ENCODE measurements at places on chromosomes 3 and 15.

DNA sequence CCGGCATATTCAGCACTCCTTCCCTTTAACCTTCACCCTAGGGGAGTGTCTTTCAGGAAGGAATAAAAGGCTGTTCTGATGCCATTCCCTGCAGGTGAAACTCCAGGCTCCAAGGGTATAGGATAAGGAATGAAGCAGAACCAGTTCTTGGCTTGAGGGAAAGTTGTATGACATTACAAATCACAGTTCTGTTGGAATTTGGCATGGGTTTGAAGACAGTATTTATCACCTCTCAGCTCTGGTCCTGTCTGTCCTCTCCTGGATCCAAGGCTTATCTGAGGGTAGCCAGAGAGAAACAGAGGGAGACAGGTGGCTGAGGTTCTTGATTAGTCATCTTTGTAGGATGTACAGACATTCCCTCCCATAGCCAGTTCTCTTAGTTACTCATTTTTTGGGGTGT is 37.1 kb downstream of the RAB11A start:
- no peak for DNase-seq

DNA sequence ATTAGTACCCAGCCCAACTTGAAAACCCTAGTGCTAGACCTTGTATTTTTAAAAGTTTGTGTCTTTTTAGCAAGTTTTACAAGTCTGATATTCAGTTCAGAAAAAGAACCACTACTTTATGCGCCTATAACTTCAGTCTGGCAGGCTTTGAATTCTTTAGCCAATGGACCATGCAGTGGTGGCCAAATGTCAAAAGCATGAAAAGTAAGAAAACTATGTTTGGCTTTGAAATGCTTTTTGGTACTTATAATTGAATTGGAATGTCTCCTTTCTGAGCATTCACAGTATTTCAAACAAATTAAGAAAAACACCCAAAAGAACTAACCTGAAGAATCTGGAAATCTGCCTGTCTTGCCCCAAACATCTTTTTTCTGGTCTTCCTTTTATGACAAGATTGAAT is 12.8 kb downstream of the WDR48 start:
- no peak for DNase-seq

GRCh38 chr15:82871832-82872484 is 62.5 kb downstream of the WHAMM start:
- DNase-seq: no peak

DNA sequence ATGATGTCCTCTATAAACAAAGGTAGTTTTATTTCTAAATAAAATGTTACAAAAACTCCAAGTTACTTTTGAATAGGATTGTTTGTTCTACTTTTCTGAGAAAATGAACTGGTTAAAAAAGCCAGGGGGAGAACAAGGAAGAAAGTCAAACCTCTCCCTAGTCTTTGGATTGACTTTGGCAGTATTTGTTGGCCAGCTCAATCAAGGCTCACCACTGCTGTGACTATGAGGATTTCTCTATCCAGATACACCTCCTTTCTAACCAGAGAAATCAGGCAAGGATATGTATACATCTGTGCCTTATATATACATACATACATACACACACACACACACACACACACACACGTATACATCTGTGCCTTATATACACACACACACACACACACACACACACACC is 107.8 kb downstream of the FEZF2 start:
- no peak for DNase-seq

DNA sequence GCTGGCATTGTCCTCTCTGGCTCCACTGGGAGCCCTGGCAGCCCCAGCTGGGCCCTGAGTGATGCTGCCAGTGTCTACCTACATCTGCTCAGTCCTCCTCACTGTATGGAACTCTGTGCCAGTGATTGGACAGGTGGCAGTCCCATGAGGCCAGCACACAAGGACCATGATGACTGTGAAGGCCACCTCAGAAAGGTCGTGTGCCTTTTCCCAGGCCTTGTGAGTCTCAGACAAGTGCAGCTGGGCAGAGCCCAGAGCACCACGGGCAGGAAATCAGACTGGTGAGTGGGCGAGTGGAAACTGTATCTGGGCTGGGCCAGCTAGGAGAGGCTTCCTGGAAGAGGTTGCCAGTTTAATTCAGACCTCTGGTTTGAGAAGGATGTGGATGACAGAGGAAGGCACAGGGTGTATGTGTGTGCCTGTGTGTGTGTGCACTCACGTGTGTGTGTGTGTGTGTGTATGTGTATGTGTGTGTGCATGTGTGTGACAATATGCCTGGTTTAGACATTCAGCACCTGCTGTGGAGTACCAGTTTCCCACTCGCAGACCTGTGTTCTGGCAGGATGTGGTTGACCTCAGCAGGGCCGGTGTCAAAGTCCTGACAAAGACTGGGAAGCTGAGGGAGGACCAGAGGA is 7.0 kb downstream of the MAPKAPK3 start:
- DNase-seq: no peak

- no peak for DNase-seq
Measured at GRCh38 chr3:64909757-64910467, 222.1 kb upstream of the ADAMTS9 start.

- DNase-seq: no peak
Measured at GRCh38 chr15:57647791-57648130, 56.1 kb downstream of the MYZAP start.

- DNase-seq: no peak
Measured at GRCh38 chr3:47803480-47804025, 615 bp downstream of the DHX30 start.

DNA sequence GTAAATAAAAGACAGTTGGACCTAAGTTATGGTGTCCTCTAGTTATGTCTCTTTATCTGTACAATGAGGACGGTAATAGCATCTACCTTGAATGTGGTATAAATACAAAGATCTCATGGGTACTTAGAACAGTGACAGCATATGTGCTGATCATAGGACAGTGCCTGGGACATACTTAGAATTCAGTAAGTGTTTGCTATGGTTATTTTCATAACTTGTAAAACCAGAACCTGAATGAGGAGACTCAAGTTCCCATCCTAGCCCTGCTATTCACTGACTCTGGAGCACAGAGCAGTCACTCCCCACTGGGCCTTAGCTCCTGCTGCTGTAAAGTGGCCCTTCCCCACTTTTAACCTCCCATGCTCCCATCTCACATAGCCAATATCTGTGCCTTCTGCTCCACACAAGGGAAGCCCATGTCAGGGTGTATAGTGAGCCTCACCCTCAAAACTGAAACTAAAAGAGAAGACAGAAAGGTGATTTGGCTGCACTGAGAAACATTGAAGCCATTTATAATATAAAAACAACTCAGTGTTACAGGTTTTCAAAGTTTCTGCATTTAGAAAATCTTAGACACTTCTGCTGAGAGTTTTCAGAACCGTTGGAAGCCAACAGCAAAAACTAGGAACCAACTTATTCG is 225.4 kb upstream of the UBE2E2 start:
- DNase-seq: no peak

DNA sequence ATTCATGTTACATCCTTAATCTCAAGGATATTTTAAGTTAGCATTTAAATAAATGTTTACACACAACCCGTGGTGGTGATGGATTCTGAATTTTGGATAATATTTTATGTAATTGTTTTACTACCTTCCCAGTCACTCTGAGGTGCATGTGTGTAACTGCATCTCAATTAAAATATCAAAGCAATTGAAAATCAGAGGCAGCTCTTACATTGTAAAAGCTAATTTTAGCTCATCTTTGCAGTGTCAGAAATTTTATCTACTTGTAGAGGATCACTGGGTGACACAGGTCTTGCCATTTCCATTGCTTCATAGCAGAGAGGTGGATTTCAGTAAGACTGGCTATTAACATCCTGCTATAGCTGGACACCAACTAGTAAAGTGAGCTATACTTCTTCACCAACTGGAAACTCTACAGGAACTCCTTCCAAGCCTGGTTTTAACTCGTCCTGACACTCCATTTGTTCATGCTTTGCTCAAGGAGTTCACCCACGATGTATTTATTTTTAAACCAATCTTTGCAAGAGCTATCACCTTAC is 19.6 kb upstream of the MITF start:
- no peak for DNase-seq

GRCh38 chr3:127929818-127930413 is 14.9 kb downstream of the KBTBD12 start:
- no peak for DNase-seq

DNA sequence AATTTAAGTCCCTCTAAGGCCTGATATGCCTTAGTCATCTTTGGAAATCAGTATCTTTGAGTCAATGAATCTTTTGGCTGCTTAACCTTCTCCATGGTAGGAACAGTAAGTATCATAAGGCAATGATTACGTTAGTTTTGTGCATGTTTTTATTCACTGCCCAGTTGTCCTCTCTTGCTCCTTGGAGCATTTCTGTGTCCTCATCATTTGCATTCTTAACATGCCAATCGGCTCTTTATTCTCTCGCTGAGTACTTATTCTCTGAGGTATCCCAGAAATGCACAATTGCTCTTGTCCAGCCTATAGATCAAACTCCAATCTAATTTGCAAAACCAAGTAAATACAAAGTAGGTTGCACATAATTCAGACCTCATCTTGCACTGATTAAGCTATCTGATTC is 405.0 kb upstream of the IL12A start:
- DNase-seq: no peak

GRCh38 chr3:4680227-4680691 is 187.1 kb downstream of the ITPR1 start:
- no peak for DNase-seq

- DNase-seq: no peak
Measured at GRCh38 chr3:119497820-119498185, 544 bp upstream of the TIMMDC1 start.

GRCh38 chr3:39254806-39255449 is 24.9 kb downstream of the CX3CR1 start:
- no peak for DNase-seq

- DNase-seq: no peak
Measured at GRCh38 chr3:1007866-1008265, 85.0 kb upstream of the CNTN6 start.

- no peak for DNase-seq
Measured at GRCh38 chr3:67388738-67389137, 265.7 kb downstream of the SUCLG2 start.

- DNase-seq: no peak
Measured at GRCh38 chr3:122023335-122023910, 1.4 kb upstream of the ILDR1 start.

DNA sequence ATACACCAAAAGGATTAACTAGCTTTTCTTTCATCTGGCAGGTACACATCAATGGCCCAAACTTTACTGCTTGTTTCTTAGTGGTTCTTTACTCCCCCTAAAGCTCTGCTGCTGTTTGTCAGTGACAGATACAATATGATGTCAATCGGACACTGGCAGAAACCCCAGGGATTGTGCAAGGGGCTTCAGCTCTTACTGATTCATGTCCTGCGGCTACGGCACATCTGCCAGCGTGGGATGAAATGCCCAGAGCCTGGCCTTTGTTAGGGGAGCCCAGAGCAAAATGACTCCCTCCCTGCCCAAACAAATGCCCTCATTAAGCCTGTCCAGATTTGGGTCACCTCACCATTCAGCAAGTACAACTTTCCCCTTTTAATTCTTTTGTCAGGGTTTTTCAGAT is 28.3 kb downstream of the SRP14 start:
- DNase-seq: no peak
